Stimulated activated CD4-positive, alpha-beta T cell treated with anti-CD3 and anti-CD28 coated beads, Interleukin-2, amount 100 ng/mL, for 24 hours (primary cell): ENCODE measurements at places on chromosomes 16 and 17.
A peak's percentile ranks its signal among the peaks of the same experiment; 100 is the strongest.

- DNase-seq, result no peak
Observed at GRCh38 chr17:46903762-46904672, 18.9 kb upstream of the GOSR2 start.

- DNase-seq, result no peak
Observed at GRCh38 chr17:70872103-70872502, 702.8 kb downstream of the KCNJ2 start.

DNA sequence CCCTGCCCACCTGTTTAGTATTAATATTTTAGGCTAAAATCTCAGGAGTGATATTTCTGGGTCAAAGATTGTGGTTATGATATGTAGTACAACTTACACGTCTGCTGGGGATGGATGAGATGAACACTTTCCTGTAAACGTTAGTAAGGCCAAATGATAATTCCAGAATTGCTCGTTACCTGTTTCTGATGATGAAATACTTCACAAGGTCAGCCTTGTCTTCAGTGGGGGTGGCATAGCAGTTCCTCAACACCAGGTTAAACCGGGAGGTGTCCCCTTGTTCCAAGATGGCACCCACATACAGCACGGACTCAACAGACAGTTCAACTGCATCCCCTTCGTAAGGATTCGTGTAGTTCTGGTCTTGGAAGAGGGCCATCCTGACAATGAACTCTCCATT lies 9.3 kb downstream of the GP2 start:
- DNase-seq, result no peak

DNA sequence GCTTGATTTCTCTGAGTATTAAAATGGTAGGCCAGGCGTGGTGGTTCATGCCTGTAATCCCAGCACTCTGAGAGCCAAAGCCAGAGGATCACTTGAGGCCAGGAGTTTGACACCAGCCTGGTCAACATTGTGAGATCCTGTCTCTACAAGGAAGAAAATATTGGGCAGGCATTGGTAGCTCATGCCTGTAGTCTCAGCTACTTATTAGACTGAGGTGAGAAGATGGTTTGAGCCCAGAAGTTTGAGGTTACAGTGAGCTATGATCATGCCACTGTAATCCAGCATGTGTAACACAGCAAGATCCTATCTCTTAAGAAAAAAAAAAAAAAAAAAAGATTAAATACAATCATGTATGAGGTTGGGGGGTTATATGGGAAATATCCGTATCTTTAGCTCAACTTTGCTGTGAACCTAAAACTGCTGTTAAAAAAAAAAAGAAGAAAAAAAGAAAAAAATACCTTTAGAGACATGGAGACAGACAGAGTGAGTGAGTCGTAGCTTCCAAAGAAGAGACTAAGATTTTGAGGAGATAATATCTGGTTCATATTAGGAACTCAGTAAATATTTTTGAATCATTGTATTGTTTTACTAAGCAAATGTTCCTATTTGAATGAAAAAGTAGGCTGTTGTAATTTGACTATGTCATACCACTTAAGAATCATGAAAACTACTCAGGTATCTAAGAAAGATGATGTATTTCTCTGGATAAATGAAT lies 325.7 kb upstream of the TBX2 start:
- DNase-seq, result no peak

DNA sequence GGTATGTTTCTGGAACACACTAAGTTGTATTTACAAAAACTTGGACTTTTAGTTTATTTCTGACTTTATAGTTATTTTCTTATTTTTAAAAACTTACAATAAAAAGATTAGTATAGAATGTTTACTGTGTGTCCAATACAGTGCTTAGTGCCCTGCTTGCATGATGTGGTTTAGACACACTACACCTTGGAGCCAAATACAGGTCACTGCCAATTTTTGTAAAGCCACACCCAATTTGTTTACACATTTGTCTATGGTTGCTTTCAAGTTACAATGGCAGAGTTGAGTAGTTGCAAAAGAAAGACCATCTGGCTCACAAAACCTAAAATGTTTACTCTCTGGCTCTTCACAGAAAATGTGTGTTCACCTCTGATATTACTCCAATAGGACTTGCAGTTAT lies 807.1 kb downstream of the KCNJ2 start:
- no peak for DNase-seq

DNA sequence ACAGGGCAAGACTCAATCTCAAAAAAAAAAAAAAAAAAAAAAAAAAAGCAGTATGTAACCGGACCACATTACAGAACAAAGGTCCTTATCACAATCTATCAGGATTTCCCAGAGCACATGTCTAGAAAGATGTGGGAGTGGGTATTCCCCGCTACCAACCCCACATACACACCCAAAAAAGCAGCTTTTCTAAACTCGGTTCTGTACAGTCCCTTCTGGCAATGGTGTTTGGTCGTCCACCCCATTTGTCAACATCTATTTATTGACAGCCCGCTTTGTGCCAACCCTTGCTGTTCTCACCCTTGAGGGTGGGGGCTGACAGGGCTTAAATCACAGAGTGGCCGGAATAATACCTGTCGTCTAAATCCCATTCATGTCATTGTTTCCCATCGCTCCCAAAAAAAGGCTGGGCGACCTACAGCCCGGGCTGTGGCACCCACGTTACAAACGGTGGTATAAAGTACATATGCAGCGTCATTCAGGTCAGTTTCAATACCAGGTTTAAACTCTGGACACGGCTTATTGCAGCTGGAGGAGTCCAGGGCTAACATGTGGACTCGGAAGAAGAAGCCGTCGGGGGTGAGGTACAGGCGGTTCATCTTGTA lies 3.6 kb downstream of the C17orf58 start:
- DNase-seq, result peak; percentile 21

DNA sequence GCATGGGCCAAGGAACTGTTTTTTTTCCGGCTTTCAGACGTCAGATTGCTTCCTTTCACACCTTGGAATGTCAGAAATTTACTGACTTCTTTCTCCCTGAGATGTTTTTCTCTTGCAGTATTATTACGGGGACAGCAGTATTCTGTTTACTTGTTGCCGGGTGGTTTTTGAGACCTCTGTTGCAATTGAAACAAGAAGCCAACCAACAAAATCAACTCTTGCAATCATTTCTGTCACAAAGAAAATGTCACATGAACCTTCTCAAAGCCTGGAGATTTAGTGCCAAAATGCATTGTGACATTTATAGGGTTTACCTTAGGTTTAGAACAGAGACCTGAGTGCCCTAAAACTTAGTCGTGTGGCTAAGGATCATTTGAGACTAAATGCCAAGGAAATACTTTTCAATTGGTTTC lies 174.3 kb downstream of the MAP2K6 start:
- no peak for DNase-seq

GRCh38 chr17:59439741-59440211 lies 108.3 kb downstream of the YPEL2 start:
- no peak for DNase-seq

DNA sequence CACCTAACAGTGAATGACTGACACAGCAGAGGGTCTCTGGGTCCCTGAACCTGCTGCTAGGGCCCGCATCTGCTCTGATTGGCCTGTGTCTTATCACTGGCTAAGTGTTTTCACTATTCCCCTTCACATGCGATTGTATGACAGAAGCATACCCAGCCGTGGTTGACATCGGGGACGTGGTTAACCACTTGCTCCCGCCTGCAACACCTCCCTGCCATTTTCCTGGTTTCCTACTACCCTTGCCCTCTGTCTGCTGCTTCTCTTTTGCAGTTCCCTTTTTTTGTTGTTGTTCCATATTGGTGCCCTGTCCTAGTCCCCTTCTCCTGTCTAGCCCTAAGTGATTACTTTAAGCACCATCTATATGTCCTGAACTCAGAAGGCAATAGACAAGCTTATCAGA lies 177.0 kb downstream of the RGS9 start:
- DNase-seq, result peak; percentile 12

DNA sequence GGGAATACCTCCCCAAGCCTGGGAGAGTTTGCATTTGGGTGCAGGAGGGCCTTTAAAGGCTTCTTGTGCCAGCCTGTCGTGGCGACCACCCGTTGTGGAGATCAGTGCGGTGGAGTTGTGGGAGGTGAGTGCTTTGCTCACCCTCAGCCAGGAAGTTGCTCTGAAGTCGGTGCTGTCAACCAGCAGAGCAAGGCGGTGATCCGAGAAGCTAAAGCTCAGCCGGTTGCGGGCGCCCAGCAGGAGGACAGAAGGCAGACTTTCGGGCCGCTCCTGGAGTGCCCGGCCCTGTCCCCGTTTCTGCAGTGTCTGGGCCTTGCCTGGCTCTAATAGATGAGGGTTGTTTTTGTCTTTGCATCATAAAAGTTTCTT lies 1.4 kb downstream of the UBE2I start:
- DNase-seq, result peak; percentile 39

DNA sequence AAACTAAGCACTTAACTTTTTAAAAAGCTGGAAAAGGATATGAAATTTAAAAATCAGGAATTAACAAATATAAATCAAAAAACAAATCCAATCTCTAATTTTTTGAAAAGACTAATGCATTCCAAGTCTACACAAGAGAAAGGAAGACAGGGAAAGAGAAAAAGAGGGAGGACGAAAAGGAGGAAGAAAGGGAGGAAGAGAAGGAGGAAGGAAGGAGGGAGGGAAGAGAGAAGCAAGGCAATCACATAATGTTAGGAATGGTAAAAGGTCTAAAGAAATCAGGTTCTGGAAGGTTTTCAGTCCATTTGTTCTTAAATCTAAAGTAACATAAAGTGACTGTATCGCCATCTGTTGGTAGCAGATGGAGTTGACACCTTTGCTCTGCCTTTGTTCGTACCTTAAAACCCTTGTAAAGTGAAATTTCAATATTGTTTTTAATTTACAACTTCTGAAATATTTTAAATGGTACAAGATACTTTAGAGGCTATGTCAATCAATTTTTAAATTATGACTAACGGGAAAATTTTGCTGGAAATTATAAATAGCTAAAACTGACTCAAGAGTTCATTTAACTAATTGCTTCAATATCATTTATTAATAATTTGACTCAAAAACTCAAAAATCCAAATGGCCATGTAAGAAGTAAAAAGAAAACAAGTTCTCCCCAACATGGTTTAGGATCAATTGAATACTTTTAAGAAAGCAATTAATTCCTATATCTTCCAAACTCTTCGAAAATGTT lies 20.4 kb upstream of the CDYL2 start:
- peak; percentile 47 for DNase-seq

DNA sequence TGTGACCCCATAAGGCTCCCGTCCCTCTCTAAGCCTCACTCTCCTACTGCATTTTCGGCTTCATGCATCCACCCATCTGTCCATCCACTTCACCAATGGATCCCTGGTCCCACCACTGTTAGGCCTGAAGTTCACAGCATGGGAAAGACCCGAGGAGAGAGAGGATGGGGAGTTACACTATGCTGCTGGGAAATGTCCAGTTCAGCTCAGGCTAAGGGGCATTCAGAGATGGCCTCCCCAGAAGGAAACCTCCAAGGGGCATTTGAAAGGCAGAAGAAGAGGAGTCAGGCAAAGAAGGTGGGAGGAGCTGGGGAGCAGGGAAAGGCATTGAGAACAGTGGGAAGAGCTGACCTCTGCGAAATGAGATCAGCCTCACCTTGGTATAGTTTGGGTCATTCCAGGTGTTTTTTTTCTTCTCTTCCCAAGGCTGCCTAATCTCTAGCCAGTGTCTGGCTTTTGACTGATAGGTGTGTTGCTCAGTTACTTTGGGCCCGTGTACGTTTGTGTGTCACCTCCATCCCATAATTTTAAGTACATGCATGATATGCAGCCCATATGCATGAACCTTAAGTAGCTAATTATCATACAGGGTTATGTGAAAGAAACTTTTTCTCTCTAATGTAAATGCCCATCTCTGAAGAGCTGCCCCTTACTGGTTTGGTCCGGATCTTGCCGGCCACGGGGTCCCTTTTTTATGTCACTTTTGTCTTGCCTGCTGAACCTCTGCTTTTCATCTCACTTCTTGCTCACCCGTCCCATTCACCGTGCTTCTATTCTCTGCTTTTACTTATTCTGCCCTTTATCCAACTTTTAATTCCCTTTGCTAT lies 11.6 kb upstream of the DRC7 start:
- no peak for DNase-seq

- no peak for DNase-seq
Observed at GRCh38 chr17:57523926-57524632, 221.0 kb downstream of the CCDC182 start.

DNA sequence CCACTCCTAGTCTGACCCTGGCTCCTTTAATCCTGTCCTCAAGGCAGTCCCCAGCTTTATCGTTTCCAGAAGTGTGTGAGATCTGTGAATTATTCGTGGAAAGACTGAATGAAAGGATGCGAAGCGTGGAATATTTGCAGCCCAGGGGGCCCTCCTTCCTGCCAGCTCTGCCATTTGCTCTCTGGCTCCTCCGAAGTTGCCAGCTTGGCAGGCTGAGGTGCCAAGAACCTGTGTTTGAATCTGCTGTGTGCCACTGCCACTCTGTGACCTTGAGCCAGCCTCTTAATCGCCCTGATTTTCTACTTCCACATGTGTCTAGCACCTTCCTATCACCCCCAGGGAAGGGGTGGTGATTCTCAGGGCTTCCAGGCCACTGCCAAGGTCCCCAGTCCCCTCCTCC lies 10.8 kb downstream of the TBKBP1 start:
- no peak for DNase-seq

- no peak for DNase-seq
Observed at GRCh38 chr16:10984509-10984908, 40.1 kb downstream of the CLEC16A start.

DNA sequence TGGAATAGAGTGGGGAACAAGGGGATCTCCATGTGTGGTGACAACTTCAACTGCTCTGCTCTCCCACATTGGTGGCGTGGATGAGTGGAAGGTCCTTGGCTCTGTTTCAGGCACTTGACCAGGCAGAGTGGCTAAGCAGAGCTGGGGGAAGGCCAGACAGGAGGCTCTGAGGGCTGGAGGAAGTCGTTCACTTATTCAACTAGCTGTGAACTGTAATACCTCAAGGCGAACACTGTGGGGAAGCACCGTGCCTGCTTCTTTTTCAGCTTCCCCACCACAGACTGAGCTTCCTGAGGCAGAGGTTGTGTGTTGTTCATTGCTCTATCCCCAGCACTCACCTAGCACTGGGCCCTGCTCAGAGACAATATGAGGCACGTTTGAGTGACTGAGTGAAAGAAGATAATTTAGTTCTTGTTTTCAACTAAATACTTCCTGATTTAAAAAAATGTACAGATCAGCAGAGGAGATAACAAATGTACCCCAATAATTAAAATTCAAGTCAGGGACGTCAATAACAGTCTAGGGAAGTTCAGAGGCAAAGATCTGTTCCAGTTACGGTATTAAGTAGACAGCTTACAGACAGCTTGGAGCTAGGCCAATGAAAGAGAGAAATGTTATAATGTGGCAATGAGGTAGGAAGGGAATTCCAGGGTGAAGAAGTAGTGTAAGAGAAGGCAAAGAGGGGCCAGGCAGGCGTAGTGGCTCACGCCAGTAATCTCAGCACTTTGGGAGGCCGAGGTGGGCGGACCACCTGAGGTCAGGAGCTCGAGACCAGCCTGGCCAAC lies 34.7 kb downstream of the MYO18A start:
- DNase-seq, result peak; percentile 66

GRCh38 chr17:78923660-78924453 lies 1.3 kb downstream of the TIMP2 start:
- DNase-seq, result peak; percentile 43

- DNase-seq, result no peak
Observed at GRCh38 chr17:41013181-41013580, 4.3 kb upstream of the KRTAP3-1 start.
